ENCODE measurements at places on chromosomes 3 and 15.

DNA sequence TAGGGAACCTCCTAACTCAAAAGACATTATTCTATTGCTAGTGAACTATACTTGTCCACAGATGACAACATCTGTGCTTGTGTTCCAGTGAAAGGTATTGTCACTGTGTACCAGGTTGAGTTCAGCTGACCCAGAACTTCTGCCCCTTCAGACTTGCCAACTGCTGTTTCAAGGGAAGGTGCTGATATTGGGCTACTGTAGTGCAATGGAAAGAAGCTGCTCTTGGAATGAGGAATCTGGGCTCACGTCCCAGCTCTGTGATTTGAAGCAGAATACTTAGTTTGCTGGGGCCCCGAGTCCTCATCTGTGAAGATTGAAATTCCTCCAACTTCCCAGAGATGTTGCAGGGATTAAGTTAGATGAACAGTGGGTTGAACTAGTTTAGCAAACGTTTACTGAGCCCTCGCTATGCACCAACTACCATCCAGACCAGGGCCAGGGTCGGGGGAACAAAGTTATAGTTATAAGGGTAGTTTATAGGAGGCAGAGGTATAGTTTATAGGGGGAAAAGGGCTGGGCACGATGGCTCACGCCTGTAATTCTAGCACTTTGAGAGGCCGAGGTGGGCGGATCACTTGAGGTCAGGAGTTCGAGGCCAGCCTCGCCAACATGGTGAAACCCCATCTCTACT, 15.9 kb upstream of the UMPS start:
- no peak for DNase-seq

DNA sequence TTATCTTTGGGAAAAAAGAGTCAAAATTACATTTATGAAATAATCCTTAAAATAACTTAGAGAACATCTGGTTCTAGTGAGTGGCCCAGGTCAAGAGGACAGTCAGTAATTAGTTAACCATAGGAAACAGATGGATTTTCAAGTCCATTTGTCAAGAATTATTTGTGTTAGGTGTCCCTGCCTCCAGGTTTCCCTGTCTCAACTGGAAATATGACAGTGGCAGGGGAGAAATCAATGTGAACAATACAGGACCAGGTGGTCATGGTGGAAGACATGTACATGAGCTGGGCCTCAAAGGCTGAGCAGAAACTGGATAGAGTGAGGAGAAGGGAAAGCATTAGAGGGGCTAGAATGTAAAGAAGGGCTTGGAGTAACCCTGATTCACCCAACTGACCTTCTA, 372.6 kb downstream of the VPS13C start:
- DNase-seq, result no peak

DNA sequence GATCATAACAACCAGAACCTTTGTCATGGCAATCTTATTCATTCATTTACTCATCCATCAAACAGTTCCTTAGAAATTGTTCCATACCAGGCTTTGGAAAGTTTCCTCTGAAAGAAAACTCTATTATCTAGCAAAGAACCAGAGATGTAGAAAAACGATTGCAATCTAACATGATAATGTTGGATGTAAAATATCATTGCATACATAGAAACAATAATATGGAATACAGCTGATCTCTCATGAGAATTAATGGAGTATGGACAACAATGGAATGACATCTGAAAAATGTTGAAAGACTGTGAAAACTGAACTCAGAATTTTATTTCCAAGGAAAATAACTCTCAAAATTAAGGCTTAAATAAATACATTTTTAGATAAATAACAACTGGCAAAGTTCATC, 665.4 kb downstream of the NLGN1 start:
- DNase-seq, result no peak

DNA sequence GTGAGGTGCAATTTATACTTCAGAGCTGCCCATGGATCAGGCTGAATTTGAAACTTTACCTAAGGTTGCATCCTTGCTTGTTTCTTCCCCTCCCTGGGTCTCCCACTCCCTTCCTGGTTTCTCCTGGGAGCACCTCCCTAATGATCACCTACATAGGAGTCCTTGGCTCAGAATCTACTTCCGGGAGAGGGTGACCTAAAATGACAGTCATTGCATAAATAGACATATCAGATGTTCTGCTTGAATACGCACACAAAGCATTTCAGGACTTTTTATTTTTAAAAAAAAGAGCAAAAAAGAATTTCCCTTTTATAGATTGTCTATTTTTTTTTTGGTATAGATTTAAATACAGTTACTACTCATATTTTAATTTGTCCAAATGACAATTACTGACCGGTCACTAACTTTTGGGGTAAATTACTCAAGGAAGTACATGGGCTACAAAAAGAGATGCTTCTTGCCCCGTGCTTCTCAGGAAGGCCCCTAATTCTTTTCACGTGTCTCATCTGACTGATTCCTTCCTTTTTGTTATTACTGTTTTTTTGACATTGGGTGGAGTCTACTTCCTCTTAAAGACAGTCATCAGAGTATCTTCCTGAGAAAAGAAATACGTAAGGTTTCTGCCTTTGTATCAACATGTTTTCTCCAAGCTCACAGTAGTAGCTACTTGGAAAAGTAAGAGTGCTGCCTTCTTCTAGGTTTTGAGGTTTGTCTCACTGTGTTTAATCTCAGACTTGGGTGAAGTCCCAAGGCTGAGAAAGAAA, 4.9 kb upstream of the MYZAP start:
- DNase-seq, result peak; percentile 49

DNA sequence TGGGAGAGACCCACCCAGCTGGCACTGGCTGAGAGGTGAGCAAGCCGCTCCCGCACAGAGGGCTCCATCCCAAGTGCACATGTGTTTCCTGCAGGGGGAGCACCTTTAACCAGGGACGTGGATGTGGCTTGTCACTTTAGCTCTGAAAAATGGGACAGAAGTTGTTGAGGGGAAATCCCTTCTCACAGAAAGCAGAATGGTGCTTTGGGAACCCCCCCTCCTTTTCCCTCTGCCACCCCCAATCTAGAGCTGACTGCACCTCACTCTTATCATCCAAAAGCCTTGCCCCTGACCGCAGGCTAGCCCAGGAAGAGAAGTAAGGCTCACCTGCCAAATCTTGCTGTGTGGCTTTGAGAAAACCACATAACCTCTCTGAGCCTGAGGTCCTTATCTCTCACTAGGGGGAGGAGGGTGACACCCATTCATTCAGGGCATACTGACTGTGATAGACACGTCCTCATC, 77.9 kb downstream of the RPN1 start:
- DNase-seq, result no peak

DNA sequence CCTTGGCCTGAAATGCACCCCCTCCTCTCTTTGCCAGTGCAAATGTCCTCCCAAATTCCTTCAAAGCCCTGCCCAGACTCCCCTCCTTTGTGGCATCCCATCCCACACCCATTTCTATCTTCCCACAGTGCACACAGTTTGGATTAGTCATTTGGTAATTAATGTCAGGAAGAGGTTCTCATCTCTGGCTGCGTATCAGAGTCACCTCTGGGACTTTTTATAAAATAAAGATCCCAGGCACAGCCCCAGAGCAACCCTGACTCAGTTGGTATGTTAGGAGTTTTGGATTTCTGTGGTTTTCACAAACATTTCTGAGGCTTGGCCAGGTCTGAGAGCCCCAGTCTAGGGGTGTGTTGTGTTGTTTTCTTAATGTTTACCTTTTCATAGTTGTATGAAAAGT, 41.6 kb downstream of the C3orf20 start:
- DNase-seq, result peak; percentile 19

DNA sequence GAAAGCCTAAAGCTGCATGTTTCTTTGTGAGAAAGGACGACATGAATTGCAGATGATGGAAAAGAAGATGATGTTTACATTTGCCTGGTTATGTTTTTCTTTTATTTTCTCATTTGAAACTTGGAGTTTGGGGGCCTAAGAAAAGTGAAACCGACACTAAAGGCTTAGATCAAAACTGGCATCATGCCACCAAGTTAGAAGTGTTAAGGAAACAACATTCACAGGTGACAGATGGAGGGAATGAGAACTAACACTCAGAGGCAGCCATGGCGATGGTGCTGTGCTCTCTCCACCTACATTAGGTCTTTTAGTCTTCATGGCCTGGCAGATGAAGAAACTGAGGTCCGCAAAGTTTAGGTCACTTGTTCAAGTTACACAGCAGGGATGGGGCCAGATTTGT, 923.6 kb downstream of the TUSC7 start:
- no peak for DNase-seq

GRCh38 chr3:37944391-37944842, 46.2 kb upstream of the VILL start:
- no peak for DNase-seq

DNA sequence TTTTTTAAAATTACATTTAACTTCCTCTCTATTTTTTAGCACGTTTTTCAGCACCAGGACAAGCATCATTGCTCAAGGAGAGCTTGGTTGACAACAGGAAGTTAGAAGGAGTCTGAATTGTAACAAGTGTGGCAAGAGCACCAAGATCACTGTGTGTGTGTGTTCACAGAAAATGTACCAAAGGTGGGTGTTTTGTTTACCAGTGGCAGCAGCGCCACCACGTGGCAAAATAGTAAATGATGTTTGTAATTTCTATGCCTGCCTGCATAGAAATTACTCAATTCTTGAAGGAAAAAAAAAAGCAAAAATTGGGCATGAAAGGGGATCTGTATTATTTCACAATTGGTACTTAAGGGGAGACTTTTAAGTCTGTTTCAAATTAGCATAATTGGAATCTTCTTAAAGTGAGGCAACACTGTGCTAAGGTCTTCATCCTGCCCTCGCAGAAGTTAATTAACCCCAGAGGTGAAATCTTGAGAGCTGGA, 7.4 kb upstream of the U2SURP start:
- DNase-seq, result peak; percentile 58

DNA sequence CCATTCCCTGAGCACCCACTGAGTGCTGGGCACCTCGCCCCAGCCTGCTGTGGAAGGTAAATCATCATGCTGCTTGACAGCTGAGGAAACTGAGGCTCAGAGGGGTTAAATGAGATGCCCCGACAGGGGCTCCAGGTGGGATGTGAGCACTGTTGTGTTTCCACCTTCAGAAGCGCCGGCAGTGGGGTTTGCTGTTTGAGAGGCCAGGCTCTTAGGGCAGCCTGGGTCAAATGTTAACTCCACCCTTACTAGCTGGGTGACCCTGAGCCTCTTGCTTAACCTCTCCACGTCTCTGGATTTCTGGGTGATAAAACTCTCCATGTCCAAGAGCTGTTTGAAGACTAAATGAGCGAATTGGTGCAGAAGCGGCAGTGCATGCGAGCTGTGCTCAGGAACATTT, 43.1 kb downstream of the FAM3D start:
- no peak for DNase-seq

DNA sequence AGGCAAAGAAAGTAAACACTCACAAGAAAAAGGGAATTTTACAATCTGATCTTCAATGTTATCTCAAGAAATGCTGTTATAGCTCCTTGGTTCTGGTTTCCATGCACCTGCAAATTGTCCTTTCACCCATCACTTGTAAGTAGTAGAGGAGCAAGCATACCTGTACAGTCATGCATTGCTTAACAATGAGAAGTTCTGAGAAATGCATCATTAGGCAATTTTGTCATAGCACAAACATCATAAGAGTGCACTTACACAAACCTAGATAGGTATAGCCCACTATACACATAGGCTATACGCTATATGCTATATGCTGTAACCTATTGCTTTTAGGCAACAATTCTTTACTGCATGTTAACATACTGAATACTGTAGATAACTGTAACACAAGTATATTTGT, 672.3 kb downstream of the FHIT start:
- no peak for DNase-seq
